PC-9 (cell line): ENCODE measurements at places on chromosomes 1 and 21.

- no peak overlapping the region for H3K4me3 ChIP-seq
- H3K36me3 ChIP-seq = no peaks in the 10 kb centered on the region
- DNase-seq = no peak
- H3K27ac ChIP-seq = no peak overlapping the region
- H3K27me3 ChIP-seq = no peaks in the 10 kb centered on the region
These were observed 11.8 kb downstream of the NUAK2 start for GRCh38 chr1:205309741-205310140.

- no peak overlapping the region for H3K27ac ChIP-seq
- DNase-seq = no peak
- H3K4me3 ChIP-seq = no peak overlapping the region
- H3K4me1 ChIP-seq = peaks cover 4% of the 10 kb centered on the region; the same call in 1 of the 2 replicates
- no peaks in the 10 kb centered on the region for H3K27me3 ChIP-seq
These were observed 83.0 kb downstream of the ST6GALNAC5 start for GRCh38 chr1:76950306-76950705.

- DNase-seq = no peak
- H3K4me3 ChIP-seq = no peak overlapping the region
- H3K4me1 ChIP-seq = peaks cover 5% of the 10 kb centered on the region; the same call in 1 of the 2 replicates
- H3K36me3 ChIP-seq = no peaks in the 10 kb centered on the region
These were observed 45.3 kb upstream of the RGS1 start for GRCh38 chr1:192530254-192530653.

GRCh38 chr1:94719926-94720793 is 100.0 kb upstream of the SLC44A3 start:
- peaks cover 5% of the 10 kb centered on the region; the same call in 1 of the 2 replicates for H3K36me3 ChIP-seq
- no peak overlapping the region for H3K4me3 ChIP-seq
- DNase-seq = no peak
- peaks cover 2% of the 10 kb centered on the region for H3K4me1 ChIP-seq
- no peaks in the 10 kb centered on the region for H3K27me3 ChIP-seq

DNA sequence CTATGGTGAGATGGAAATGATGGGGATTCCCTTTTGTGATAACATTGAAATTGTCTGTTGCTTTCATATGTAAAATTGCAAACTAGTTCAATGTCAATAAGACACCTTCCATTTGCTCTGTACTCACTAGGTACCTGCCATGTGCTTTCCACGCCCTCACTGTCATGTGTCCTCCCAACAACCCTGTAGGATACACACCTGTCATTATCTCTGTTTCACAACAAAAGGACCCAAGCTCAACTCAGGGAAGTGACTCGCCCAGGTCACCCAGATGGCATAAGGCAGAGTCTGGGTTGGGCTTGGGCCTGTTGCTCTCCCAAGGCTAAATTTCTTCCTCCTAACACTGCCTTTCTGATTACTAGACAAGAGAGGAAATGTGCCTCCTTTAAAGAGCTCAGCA is 45.3 kb upstream of the MCOLN3 start:
- DNase-seq = peak; percentile 39
- no peak overlapping the region for H3K27ac ChIP-seq
- no peak overlapping the region for H3K4me3 ChIP-seq
- H3K4me1 ChIP-seq = peaks cover 7% of the 10 kb centered on the region; the same call in 1 of the 2 replicates
- no peaks in the 10 kb centered on the region for H3K27me3 ChIP-seq

- H3K36me3 ChIP-seq = peaks cover 4% of the 10 kb centered on the region; the same call in 1 of the 2 replicates
- no peak overlapping the region for H3K4me3 ChIP-seq
- peak overlapping the region; percentile 74 for H3K27ac ChIP-seq
- peaks cover 31% of the 10 kb centered on the region for H3K4me1 ChIP-seq
- H3K27me3 ChIP-seq = no peaks in the 10 kb centered on the region
These were observed 52.4 kb downstream of the TLCD4 start for GRCh38 chr1:95169548-95169947.

DNA sequence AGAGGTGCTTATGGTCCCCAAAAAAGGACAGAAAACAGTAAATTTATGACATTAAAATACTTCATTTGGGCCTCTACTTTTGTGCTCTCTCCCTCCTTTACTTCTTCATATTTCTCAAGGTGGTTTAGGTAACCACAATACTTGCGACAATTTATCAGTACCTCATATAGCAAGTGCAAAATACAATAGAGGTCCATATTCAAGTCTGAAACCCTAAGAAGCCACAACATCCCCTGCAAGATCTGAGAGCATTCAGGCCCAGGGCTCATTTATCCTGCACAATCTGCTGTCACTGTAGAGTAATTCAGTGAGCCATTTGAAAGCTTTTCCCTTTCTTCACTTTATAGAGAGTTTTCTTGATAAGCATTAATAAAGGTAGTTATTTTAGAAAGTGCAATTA is 24.2 kb upstream of the ATP6V1G3 start:
- no peaks in the 10 kb centered on the region for H3K36me3 ChIP-seq
- no peak overlapping the region for H3K4me3 ChIP-seq
- DNase-seq = no peak
- H3K27me3 ChIP-seq = no peaks in the 10 kb centered on the region
- peaks cover 12% of the 10 kb centered on the region; the same call in 1 of the 2 replicates for H3K4me1 ChIP-seq

DNA sequence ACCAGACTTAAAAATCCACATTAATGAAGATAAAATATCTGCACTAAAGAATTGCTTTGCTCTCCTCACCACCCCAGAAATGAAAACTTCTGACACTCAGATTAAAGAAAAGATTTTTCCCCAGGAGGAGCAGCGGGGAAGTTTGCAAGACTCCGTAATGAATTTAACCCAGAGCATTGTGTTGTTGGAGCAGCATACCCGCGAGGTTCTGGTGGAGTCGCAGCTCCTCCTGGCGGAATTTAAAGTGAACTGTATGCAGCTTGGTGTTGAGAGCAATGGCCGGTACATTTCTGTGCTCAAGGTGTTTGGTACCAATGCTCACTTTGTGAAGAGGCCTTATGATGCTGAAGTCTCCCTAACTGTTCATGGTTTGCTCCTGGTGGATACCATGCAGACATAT is 46.4 kb downstream of the VPS13D start:
- no peaks in the 10 kb centered on the region for H3K27me3 ChIP-seq
- H3K4me3 ChIP-seq = no peak overlapping the region
- peaks cover 4% of the 10 kb centered on the region; the same call in 1 of the 2 replicates for H3K36me3 ChIP-seq
- no peak overlapping the region for H3K27ac ChIP-seq
- no peaks in the 10 kb centered on the region for H3K4me1 ChIP-seq
- DNase-seq = no peak

DNA sequence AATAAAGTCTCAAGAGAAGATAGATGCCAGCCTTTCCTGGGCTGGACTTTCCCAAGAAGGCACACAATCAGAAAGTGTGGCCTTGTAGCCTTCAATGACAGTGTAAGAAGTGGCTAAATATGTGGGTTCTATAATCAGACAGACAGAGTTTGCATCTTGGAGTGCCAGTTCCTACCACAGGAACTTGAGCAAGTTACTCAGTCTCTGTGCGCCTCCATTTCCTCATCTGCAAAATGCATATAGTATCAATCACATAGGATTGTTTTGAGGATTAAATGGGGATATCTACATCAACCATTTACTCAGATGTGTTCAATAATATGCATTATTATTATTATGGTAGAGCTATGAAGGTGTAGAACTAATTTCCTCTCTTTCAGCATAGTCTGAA is 176.8 kb upstream of the PTBP2 start:
- no peak overlapping the region for H3K4me3 ChIP-seq
- no peak for DNase-seq
- H3K27ac ChIP-seq = no peak overlapping the region
- H3K36me3 ChIP-seq = no peaks in the 10 kb centered on the region
- H3K4me1 ChIP-seq = no peaks in the 10 kb centered on the region

DNA sequence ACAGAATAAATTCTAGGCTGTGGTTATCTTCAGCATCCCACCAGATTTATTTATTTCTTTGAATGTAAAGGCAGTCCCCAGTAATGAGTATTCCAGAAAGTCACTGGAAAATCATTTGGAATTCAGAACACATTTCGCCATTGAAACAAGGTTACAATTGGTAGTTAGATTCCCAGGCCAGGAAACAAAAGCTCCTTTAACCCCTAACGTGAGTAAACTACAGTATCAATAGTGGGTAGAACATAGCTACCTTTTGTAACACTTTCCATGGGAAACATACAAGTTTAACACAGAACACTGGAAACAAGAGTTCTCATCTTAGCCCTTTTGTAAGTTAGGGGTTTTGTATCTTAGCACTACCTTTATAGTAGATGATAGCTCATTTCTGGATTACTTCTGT is 53.4 kb upstream of the BMP8A start:
- H3K27ac ChIP-seq = no peak overlapping the region
- H3K4me1 ChIP-seq = no peaks in the 10 kb centered on the region
- H3K4me3 ChIP-seq = no peak overlapping the region
- peaks cover 49% of the 10 kb centered on the region for H3K36me3 ChIP-seq

- H3K4me3 ChIP-seq = no peak overlapping the region
- no peak overlapping the region for H3K27ac ChIP-seq
These were observed 2112.9 kb downstream of the NCAM2 start for GRCh38 chr21:23111070-23111600.

DNA sequence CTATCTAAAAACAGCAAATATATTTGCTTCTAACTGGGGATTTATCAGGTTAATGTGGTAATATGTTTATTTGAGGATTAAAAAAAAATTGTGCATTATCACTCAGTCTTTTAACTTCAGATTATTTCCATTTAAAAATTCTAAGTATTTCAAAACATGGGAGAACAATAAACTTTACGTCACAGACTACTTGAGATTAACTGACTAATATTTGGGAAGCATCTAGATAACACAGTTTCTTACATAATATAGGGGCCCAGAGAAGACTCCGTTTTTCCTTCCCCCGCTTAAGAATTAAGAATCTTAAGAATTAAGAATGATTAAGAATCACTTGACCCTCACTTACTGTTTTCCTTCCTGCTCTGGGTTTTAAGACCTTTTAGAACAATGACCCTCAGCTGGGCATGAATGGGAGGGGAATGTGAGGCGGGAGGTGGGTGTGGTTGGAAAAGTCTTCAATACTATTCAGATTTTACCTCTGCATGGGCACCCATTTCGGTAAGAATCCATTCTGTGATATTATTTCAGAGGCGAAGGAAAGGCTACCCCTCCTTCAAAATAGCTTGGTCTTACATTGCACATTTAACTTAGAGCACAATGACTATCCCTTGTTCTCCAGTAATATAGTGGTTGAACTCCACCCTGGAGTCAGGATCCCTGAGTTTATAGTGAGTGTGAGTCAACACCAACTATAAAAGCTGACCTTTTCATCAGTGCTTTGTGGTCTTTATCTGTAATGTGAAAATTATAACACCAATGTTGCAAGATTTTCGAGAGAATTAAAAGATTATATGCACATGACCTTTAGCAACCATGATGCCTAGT is 821.3 kb downstream of the USP25 start:
- H3K36me3 ChIP-seq = no peaks in the 10 kb centered on the region
- no peak for DNase-seq
- no peak overlapping the region for H3K27ac ChIP-seq
- H3K4me3 ChIP-seq = no peak overlapping the region
- no peaks in the 10 kb centered on the region for H3K4me1 ChIP-seq

GRCh38 chr1:39258925-39259244 is 54.4 kb downstream of the MACF1 start:
- no peak overlapping the region for H3K4me3 ChIP-seq
- no peaks in the 10 kb centered on the region for H3K27me3 ChIP-seq
- no peak for DNase-seq
- H3K36me3 ChIP-seq = no peaks in the 10 kb centered on the region; the same call in 1 of the 2 replicates

DNA sequence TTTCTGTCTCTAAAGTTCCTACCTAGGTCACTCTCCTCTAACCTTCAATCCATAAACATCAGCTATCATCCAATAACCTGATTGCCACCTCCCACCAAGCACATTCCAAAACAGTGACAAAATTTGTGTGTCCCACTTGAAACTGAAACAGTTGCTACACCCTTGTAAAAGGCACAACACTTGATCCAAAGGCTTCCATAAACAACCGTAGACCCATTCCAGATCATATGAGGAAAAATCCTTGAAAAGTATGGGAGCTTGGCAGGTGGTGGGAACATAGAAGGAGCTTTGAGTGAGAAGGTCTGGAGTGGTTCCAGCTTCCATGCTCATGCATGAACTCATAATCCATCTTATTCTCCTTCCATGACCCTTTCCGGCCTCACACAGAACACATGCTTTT is 82.0 kb upstream of the ATP1A1 start:
- DNase-seq = no peak
- H3K4me3 ChIP-seq = no peak overlapping the region
- no peaks in the 10 kb centered on the region for H3K36me3 ChIP-seq
- peaks cover 42% of the 10 kb centered on the region for H3K4me1 ChIP-seq

- no peaks in the 10 kb centered on the region for H3K36me3 ChIP-seq
- H3K4me1 ChIP-seq = no peaks in the 10 kb centered on the region
- no peaks in the 10 kb centered on the region for H3K27me3 ChIP-seq
- no peak overlapping the region for H3K27ac ChIP-seq
- H3K4me3 ChIP-seq = no peak overlapping the region
These were observed 13.6 kb upstream of the CDK11B start for GRCh38 chr1:1672181-1672965.

- no peak overlapping the region for H3K4me3 ChIP-seq
- H3K36me3 ChIP-seq = no peaks in the 10 kb centered on the region
- H3K27me3 ChIP-seq = no peaks in the 10 kb centered on the region
- H3K4me1 ChIP-seq = no peaks in the 10 kb centered on the region
- H3K27ac ChIP-seq = no peak overlapping the region
- DNase-seq = no peak
These were observed 64.9 kb upstream of the GNG12 start for GRCh38 chr1:67898033-67898726.

- H3K36me3 ChIP-seq = no peaks in the 10 kb centered on the region
- no peaks in the 10 kb centered on the region for H3K4me1 ChIP-seq
- H3K27ac ChIP-seq = no peak overlapping the region
These were observed 101.2 kb upstream of the ERG start for GRCh38 chr21:38599381-38599975.

- H3K4me3 ChIP-seq = no peak overlapping the region
- peak overlapping the region; percentile 77 for H3K27ac ChIP-seq
- no peaks in the 10 kb centered on the region for H3K27me3 ChIP-seq
- DNase-seq = no peak
- H3K4me1 ChIP-seq = peaks cover 41% of the 10 kb centered on the region
These were observed 126.9 kb downstream of the CLIC6 start for GRCh38 chr21:34795548-34796180.

DNA sequence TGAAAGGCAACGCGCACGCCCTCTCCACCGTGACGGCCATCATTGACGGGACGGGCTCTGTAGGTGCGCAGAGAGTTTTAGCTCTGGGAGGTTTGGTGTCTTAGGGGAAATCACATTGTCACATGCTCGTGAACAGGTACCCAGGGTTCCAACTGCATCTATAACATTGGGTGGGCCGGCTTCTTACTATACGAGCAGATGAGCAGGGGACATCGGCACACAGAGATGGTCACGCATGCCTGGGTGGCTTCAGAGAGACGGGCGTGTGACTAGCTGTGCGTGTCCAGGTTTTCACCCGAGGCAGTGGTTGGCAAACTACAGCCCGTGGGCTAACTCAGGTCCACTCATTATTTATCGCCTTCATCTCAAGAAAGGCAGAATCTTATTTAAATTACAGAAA is 54.7 kb downstream of the SLC37A1 start:
- H3K4me3 ChIP-seq = no peak overlapping the region
- DNase-seq = no peak
- no peaks in the 10 kb centered on the region for H3K4me1 ChIP-seq
- H3K27ac ChIP-seq = no peak overlapping the region

- H3K36me3 ChIP-seq = no peaks in the 10 kb centered on the region
- peaks cover 45% of the 10 kb centered on the region for H3K4me1 ChIP-seq
- no peak overlapping the region for H3K4me3 ChIP-seq
- no peaks in the 10 kb centered on the region for H3K27me3 ChIP-seq
- DNase-seq = peak; percentile 72
These were observed 39.7 kb downstream of the GNG12 start for GRCh38 chr1:67793562-67793961.

GRCh38 chr1:29465755-29466154 is 229.4 kb downstream of the PTPRU start:
- no peaks in the 10 kb centered on the region for H3K4me1 ChIP-seq
- no peak overlapping the region for H3K27ac ChIP-seq
- no peak overlapping the region for H3K4me3 ChIP-seq
- no peaks in the 10 kb centered on the region for H3K36me3 ChIP-seq
- H3K27me3 ChIP-seq = peaks cover 15% of the 10 kb centered on the region
- DNase-seq = no peak
